ENCODE measurements at places on chromosomes 3 and 15.

DNA sequence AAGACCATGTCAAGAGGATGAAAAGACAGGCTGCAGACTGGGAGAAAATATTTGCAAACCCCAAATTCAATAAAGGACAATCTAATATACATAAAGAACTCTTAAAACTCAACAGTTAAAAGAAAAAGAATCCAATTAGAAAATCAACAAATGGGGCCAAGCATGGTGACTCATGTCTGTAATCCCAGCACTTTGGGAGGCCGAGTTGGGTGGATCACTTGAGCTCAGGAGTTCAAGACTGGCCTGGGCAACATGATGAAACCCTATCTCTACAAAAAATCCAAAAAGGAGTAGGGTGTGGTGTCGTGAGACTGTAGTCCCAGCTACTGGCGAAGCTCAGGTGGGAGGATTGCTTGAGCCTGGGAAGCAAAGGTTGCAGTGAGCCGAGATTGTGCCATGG, 57.6 kb downstream of the ANP32A start:
- no peak for DNase-seq

- no peak for DNase-seq
Observed at GRCh38 chr3:6417174-6417573, 443.7 kb upstream of the GRM7 start.

DNA sequence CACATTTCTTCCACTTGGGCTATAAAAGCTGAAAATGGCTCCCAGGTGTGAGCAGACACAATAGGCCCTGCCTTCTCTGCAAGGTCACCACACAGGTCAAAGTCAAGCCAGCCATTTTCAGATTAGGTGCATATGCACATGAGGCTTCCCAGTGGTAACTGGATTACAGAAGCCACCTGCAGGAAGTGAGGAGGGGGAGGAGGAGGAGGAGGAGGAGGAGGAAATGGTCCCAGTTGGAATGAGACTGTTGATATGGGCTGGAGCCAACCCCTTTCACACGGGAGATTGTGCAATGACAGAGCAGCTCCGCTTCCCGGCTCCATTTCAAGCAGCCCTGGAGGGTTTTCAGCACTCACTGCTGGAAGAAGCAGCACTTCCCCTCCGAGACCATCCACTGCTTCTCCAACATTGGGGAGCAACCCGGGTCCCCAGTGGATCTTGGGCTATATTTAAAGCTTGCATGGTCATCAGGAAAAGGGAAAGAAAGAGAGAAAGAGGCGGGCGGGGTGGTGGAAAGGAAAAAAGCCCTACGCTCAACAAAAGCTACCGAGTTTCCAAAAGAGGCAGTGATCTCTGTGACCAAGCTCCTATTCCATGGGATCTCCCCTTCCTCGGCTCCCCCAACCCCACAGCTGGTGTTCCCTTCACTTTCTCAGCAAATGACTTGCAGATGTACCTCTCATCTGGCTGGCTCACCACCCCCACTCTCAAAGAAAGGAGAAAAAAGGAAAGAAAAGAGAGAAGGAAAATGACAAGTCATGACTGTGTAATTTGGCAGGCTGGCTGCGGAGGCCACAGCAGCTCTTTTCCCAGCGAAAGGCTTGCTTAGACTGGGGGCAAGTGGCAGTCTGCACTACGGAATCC, 58.3 kb downstream of the LRIG1 start:
- no peak for DNase-seq

DNA sequence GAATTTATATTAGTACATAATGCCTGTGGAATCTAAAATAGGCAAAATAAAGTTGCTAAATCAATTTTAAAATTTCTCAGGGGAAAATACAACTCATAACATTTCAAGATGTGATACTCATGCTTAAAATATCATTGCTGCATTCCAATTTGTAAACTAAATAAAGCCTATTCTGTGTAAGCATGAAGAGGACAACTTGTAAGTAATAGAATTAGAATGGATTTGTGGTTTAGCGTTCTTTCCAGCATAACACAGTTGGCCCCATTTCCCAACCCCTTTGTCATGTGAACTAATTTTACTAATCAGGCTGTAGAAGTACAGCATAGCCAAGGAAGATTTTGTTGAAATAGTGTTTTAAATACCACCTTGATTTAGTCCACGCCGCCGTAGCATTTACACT, 437.2 kb downstream of the SI start:
- DNase-seq, result no peak

DNA sequence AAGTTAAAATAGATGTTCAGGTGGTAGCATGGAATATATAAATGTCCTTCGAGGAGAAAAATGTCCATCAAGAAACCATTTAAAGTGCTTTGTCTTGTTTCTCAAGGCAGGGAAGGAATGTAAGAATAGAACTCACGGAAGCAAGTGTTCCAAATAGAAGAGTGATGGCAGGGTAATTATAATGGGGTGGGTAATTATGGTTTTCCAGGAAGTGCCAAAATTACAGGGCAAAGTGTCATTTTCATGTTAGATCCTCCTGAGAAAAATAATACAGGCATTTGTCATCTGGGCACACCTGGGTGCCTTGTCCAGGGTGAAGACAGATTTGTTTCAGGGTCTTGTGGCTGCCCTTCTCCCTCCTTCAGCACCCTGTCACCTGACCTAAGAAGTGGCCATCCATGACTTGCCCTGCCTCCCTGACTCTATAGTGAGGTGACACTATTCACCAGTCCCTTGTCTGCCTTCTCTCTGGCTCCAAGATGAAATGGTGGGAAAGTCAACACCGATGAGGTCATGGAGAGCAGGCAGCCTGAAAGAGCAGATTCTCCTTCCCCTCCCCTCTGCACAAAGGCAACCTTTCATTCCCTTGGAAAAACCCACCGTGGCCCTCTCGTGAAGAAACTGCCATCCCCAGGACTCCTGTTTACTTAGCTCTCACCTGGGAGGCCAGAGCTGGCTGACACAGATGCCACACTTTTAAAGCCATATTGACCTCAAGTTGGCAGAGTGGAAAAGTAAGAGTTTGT, 45.1 kb upstream of the AMOTL2 start:
- no peak for DNase-seq

DNA sequence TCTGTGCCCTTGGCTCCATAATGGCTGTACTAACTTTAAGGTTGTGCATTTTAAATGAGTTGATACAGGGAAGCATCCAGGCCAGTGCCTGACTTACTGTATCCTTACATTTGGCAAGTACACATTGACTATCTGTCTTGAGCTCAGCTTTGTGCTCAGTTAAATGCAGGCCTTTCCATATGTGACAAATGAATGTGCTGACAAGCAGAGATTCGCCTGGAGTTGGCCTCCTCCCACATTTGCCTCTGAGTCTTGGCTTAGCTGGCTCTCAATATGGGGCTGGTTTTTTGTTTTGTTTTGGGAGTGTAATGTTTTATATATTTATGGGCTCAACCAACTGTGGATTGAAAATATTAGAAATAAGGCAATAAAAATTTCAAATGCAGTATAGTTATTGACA, 29.7 kb downstream of the TRIM71 start:
- no peak for DNase-seq

GRCh38 chr3:172776049-172776717, 25.7 kb downstream of the ECT2 start:
- no peak for DNase-seq

- no peak for DNase-seq
Observed at GRCh38 chr3:186170516-186170915, 61.6 kb upstream of the ETV5 start.

- DNase-seq, result no peak
Observed at GRCh38 chr3:40310705-40311104, 1.2 kb downstream of the EIF1B start.

GRCh38 chr15:71364117-71364584, 248.9 kb downstream of the THSD4 start:
- no peak for DNase-seq

GRCh38 chr3:20141316-20141715, 44.7 kb downstream of the SGO1 start:
- no peak for DNase-seq

- no peak for DNase-seq
Observed at GRCh38 chr15:73049564-73050215, 2.6 kb upstream of the NEO1 start.

DNA sequence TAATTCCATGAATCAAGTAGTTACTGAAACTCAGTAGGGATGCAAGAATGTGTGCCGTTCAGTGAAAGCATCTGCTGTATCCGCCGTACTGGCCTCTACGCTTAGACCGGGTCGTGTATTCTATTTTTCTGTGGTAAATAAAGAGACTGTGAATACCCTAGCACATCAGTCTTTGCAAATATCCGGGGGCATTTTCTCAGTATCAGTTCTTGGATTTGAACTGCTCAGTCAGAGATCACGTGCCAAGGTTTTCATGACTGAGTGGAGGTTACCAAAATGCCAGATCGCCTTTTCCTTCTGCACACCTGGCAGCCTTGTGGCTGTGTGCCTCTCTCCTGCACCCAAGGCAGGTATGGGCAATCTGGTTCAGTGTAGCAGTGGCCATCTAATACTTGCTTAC, 377.0 kb downstream of the OCA2 start:
- no peak for DNase-seq

- no peak for DNase-seq
Observed at GRCh38 chr3:65558826-65559225, 479.9 kb downstream of the MAGI1 start.

DNA sequence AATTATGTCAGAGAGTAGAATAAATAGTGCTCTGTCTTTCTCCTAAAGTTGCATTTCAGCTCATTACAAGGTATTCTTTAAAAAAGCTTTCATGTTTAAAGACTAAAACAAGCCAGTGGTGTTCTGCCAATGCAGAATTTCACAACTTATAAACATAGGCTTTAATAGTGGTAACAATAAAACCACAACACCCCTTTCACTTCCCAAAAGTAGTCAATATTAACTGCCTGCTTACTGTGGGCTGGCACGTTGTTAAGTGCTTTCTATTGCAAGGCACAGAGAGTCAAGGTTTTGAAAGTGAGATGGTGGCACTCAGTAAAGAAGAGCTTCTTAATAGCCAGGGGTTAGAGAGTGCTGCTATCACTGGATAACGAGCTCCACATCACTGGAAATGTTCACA, 8.4 kb upstream of the RTP1 start:
- DNase-seq, result no peak

GRCh38 chr3:157412323-157412855, 24.3 kb upstream of the PTX3 start:
- no peak for DNase-seq

DNA sequence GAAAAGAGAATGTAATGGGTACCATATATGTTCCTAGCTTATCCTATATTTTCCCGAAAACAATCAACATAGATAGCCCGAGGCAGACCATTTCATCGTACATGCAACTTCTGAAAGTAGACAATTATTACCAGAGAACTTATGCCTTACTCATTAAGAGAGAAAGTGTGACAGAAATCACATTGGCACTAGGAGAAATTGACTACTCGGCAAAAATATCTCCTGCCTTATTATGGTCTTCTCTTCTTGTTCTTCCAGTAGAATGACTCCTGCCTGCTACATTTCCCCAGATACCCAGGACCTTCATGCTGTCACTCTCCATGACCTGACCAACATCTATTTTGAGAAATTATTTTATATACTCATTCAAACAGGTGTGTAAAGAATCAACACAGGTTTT, 1015.7 kb downstream of the TUSC7 start:
- no peak for DNase-seq

DNA sequence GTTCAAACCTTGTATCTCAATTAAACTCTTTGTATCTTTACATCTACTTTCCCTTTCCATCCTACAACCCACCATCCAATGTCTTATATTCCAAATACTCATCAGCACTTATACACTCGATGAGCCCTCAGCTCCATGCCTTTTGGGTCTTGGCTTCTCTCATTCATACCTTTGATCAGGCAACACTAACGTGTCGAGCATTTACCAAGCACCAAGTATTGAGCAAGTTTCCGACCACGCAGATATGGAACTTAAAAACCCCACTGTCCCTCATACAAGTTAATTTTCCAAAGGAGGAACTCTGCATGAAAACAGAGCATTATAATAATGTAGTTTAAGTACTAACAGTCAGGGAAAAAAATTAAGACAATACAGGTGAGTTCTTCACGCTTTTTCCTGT, 102.8 kb downstream of the IL1RAP start:
- no peak for DNase-seq

- DNase-seq, result no peak
Observed at GRCh38 chr3:64502284-64502683, 185.5 kb downstream of the ADAMTS9 start.

GRCh38 chr3:70049761-70050160, 50.2 kb downstream of the SAMMSON start:
- no peak for DNase-seq

DNA sequence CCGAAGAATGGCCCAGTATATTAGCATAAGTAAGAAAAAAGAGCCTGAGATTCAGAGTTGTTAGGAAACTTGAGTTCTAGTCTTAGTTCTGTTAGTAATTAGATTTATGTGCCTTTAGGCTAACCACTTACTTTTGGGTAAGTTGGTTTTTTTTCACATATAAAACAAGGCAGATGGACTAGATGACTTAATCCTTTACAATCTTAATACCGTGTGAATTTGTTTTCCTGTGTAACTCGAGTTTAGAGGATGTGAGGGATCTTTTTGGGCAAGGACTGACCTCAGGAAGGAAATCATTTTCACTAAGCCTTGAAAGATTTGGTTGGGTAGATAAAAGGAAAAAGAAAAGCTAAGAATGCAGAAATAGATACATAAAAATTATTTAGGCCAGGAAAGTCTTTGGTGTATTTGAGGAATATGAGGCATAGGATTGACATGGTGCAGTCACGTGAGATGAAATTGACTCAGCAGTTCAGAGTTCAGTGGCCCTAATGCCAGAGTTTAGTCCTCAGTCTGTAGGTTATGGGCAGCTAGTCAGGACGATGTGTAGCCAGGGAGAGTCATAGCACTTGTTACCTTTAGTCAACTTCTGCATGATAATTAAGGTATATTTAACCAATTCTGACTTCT, 34.6 kb downstream of the PAK2 start:
- no peak for DNase-seq

DNA sequence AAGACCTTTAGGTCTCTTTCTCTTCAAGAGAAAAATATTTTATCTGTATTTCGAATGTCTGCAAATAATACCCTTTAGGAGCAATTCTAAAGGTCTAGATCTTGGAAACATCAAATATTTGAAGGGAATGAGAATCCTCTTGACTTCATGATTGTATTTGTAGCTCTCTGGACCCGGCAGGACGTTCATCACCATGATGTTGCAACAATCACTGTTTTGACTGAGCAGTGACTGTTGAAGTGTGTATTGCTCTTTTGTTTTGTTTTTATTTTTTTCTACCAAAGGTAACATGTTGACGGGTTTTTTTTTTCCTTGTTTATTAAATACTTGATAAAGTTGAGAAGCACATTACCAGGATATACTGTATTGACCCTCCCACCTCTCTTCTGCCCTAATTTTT, 55.3 kb upstream of the CCR4 start:
- no peak for DNase-seq

DNA sequence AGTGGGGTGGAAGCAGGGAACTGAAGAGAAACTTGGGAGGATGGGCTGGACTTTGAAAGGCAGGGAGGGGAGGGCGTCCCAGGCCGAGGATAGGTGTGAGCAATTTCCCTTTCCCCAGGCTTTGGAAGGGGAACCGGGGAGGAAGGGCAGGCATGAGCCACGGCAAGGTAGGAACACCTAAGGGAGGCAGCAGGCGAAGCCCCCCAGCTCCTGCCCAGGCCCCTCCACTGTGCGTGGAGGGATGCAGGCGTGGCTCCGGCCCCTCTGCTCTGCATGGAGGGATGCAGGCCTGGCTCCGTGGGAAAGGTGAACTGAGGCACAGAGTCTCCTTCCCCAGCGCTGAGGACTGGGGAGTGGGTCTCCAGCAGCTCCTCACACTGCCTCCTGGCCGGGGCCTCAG, 236.4 kb downstream of the XXYLT1 start:
- DNase-seq, result no peak

GRCh38 chr15:68935400-68935937, 5.1 kb downstream of the SPESP1 start:
- DNase-seq, result no peak
